ENCODE measurements at places on chromosomes 6 and 20.

DNA sequence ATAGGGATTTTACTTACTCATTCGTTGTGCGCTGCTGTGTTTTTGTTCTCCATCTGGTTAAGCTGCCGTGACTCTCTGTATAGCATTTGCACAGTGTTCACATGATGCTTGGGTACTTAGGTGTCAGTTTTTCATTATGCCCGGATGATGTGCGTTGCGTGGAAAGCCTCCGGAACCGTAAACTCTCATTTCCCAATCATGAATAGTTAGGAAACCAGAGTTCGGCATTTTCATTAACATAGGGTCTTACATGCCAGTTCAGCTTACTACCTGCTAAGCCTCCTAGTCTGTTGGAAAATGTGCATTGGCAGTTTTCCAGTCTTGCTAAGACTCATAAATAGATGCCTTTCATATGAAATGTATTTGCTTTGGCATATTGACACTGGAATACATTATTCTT is 483.4 kb upstream of the FLRT3 start:
- no peak for DNase-seq

GRCh38 chr6:47663462-47664216 is 34.7 kb upstream of the ADGRF4 start:
- DNase-seq = no peak

DNA sequence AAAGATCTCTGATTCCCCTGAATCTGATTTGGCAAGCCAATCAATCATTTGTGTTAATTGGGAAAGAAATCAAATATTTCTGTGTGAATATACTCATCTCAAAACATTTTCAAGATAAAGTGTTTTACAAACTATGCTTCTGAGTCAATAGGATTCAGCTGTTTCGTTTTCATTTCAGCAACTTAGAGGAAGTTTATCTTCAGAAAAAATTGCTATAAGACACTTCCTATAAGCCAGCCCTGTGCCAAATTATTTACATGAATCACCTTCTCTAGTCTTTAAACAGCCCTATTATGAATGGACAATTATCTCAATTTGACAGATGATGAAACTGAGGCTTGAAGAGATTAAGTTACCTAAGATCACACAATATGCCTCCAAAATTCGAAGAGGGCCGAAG is 10.9 kb downstream of the DEFB129 start:
- no peak for DNase-seq

DNA sequence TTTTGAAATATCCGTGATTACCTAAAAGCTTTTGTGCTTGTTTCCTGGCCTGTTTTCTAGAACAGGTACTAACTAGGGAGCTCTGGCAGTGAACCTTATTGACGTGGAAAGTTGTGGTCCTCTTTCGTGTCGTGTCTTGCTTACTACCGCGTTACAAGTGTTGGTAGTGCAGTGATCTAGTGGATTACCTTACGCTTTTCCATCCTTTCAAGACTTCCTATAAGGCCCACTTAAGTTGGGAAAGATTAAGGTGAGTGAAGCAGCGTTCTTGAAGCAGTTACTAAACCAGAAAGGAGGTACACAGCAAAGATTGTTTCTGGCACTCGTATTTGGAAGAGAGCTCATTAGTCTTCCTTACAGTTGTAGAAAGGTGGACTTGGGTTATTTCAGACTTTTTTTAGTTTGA is 1.9 kb downstream of the PNRC1 start:
- DNase-seq = no peak

- DNase-seq = no peak
Measured at GRCh38 chr6:5453546-5453945, 192.2 kb downstream of the FARS2 start.

DNA sequence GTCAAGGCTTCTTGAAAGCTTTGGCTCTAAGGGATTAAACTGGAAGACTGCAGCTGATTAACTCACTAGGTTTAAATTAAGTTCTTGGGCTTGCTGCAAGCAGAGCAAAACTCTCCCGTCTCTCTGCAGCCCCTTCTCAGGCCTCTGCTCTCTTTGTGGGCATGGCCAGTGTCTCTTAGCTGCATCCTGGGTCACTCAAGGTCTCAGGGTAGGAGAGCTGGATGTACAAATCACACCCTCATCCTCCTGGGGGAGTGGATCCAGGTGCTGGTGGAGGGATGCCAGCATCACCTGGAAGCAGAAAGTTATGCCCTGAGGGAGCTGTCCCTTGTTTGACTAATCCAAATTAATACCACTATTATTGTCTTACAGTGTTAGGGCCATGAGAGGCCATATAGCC is 35.8 kb downstream of the GCM1 start:
- no peak for DNase-seq

GRCh38 chr6:20814494-20814893 is 280.2 kb downstream of the CDKAL1 start:
- DNase-seq = no peak

GRCh38 chr20:18412221-18412901 is 54.5 kb downstream of the DZANK1 start:
- DNase-seq = no peak

DNA sequence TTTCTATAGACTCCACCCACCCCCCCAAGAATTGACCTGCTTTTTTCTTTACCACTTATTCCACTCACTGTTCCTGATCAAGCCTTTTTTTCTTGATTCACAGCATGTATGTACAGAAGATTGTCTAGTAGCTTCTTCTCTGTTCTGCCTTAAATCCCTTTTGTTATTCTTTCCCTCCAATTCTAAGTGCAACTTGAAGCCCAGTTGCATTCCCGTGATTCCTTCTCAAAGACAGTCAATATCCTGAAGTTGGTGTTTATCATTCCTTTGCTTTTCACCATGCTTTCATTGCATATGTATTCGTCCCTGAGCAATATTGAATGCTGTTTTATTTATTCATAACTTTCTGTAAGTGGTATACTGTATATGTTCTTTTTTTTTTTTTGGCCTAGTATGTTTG is 21.0 kb downstream of the XRN2 start:
- no peak for DNase-seq

GRCh38 chr6:68654134-68654533 is 19.1 kb downstream of the ADGRB3 start:
- DNase-seq = no peak

Measured in CD4-positive, CD25-positive, alpha-beta regulatory T cell (primary cell).